Brain microvascular endothelial cell (primary cell): ENCODE measurements at places on chromosomes 2 and 18.
A peak's percentile ranks its signal among the peaks of the same experiment; 100 is the strongest.

- DNase-seq = peak; percentile 91
Observed at GRCh38 chr2:100742277-100743254, 77.4 kb upstream of the NPAS2 start.

- DNase-seq = peak; percentile 34
Observed at GRCh38 chr2:150806336-150806735, 318.9 kb upstream of the RND3 start.

GRCh38 chr2:80381666-80382065 is 77.1 kb upstream of the LRRTM1 start:
- DNase-seq = no peak

DNA sequence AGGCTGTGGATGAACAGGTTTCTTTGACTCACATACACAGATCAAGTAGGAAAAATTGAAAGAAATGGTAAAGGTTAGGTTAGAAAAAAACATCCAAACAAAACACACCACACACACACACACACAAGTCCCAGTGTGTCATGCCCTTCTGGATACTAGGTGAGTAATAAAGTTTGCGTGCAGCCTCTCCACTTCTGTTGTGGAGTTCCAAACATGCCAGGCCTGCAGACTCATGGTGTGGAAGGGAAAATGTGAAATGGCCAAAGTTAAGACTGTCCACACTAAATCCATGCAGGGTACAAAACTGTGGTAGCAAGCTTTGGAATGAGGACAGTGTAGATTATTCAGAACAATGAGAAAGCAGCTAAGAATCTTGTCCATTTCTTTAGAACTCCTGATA is 114.6 kb downstream of the IKZF2 start:
- peak; percentile 54 for DNase-seq

GRCh38 chr2:74502147-74502719 is 2.8 kb upstream of the LBX2 start:
- no peak for DNase-seq

GRCh38 chr2:23394700-23395099 is 9.7 kb downstream of the KLHL29 start:
- no peak for DNase-seq

GRCh38 chr2:236250909-236251579 is 13.2 kb downstream of the ASB18 start:
- DNase-seq = no peak

DNA sequence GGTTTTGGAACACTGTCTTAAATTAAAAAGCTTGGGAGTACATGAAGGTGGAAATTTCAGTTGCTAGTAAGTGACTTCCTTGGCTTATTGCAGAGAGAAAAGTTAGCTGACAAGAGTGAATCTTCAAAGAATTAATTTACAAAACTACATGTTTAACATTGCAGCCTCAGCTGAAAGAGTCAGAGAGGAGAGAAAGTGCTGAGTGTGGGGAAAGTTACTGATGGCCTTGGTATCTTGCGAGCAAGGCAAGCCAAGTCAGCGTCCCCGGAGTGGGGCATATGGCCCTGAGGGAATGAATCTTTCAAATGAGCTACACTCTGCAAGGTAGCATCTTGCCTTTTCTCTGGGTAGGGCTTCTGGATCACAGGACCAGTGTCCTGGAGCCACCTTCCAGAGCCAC is 131.3 kb downstream of the LPIN1 start:
- no peak for DNase-seq

DNA sequence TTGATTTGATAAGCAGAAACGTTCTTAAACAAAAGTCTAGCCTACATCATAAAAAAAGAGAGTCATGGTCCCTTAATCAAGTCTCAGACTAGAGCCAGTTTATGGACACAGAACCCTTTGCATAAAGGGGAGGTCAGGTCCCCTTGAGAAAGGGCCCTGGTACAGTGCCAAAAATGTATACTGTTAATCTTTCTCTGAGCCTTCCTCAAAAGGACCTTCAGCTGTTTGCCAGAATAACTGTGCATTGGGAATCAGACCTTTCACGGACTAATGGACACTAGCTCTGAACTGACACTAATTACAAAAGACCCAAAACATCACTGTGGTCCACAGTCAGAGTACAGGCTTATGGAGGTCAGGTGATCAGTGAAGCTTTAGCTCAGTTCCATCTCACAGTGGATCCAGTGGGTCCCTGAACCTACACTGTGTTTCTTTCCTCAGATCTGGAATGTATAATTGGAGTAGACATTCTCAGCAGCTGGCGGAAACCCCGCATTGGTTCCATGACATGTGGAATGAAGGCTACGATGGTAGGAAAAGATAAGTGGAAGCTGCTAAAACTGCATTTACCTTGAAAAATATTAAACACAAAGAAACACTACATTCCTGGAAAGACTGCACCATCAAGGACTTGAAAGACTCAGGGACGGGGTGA is 151.4 kb downstream of the TMEFF2 start:
- no peak for DNase-seq

DNA sequence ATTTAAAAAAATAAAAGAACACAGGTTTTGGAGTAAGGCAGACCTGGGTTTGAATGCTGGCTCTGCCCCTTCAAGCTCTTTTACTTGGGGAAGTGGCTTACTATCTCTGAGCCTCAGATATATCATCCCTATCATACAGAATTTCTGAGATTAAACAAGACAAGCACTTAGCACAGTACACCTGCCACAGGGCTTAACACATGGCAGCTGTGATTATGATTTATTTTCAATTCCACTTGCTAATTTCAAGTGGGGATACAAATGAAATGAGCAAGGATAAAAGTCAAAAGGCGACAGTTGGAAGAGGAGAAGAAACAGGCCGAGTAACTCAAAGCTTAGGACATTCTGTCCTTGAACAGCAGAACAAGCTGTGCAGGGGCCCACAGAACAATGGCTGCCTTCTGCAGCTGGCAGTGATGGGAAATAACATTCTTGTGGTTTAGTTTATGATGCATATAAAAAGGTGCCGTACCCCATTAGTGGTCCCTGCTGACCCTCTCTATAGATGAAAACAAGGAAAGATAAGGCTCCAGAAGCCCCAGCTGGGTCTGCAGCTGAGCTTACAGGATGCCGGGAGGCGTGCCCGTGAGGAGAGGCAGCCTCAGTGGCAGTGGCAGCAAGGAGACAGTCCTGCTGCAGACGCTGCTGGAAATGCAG is 45.3 kb downstream of the KIF3C start:
- no peak for DNase-seq

DNA sequence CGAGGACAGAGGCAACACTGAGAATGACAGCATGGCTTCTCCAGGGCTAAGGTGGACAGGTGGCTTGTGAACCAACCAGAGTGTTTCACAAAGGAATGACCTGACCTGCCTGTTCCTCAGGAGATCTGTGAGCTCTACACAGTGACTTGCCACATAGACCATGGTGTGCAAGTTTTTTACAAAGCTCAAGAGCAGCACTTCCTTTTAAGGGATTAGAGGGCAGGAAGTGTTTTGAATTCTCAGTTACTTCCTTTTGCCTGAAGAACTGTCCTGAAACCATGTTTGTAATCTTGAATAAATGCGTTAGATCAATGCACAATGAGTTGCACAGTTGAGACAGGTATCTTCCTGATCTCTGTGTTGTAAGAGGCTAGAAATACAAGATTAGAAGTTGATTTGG is 421.9 kb downstream of the THSD7B start:
- no peak for DNase-seq

GRCh38 chr2:178528647-178529046 is 48.4 kb downstream of the PLEKHA3 start:
- no peak for DNase-seq

- DNase-seq = peak; percentile 12
Observed at GRCh38 chr2:177667626-177668025, 275.1 kb downstream of the AGPS start.

DNA sequence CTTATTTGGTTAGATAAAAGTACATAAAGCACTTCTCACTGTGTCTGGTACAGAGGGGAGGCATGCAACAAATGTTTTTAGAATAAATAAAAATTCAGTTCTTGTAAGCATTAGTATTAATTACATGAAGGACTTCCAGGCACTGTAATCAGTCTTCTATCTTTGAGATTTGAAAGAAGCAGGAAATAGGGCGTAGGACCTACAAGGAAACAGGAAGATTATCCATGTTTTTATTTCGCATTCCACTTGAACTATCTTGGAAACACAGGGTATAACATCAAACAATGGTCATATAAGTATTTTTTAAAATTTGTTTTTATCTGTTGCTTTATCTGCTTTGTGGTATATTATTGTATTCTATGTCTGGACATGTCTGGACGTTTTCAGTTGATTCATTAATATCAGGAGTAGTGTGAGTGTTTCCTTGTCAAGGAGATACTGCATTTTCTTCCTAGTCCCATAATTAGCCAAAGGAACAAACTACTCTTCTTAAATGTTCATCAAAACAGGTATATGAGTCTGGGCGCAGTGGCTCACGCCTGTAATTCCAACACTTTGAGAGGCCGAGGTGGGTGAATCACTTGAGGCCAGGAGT is 32.5 kb downstream of the BMPR2 start:
- no peak for DNase-seq

GRCh38 chr2:25418944-25419677 is 77.4 kb upstream of the DNMT3A start:
- DNase-seq = peak; percentile 1

- no peak for DNase-seq
Observed at GRCh38 chr2:69061525-69061924, 48.5 kb downstream of the ANTXR1 start.

DNA sequence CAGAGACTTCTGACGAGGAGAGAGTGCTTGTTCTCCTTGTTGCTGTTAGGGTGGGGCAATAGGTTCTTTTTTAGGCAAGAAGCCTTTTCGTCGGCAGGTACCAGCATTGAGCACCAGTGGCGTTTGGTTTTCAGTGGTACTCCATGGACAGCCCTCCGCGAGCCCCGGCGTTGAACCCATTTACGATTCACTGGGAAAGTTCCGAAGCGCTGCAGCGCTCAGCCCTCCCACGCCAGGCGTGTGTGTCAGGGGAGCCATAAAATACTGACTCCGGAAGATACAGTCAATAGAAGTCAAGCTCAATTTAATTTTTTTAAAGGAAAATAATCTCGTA is 494 bp upstream of the ROCK1 start:
- no peak for DNase-seq

DNA sequence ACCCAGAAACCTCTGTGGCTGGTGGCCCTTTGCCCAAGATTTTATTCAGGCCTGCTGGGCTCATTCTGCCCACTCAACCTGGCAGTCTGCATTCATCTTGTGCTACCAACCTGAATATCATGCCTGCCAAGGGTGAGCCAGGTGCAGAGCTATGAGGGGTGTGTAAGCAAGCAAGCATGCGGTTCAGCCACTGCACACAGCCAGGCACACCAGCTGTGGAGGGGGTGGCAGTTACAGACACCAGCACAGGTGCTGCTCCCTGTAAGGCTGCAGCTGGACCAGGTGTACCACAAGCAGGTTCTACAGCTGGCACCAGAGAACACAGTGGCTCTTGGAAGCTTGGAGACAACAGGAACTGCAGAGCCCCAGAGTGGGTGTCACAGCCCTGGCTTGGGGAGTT is 633.2 kb downstream of the FBXO15 start:
- DNase-seq = no peak

- DNase-seq = no peak
Observed at GRCh38 chr2:207478572-207478971, 51.2 kb upstream of the CREB1 start.

- DNase-seq = no peak
Observed at GRCh38 chr18:30927042-30927441, 115.5 kb downstream of the DSC3 start.

GRCh38 chr18:8088626-8089025 is 520.6 kb upstream of the RAB12 start:
- no peak for DNase-seq

- peak; percentile 76 for DNase-seq
Observed at GRCh38 chr2:195659982-195660890, 3.2 kb downstream of the SLC39A10 start.

DNA sequence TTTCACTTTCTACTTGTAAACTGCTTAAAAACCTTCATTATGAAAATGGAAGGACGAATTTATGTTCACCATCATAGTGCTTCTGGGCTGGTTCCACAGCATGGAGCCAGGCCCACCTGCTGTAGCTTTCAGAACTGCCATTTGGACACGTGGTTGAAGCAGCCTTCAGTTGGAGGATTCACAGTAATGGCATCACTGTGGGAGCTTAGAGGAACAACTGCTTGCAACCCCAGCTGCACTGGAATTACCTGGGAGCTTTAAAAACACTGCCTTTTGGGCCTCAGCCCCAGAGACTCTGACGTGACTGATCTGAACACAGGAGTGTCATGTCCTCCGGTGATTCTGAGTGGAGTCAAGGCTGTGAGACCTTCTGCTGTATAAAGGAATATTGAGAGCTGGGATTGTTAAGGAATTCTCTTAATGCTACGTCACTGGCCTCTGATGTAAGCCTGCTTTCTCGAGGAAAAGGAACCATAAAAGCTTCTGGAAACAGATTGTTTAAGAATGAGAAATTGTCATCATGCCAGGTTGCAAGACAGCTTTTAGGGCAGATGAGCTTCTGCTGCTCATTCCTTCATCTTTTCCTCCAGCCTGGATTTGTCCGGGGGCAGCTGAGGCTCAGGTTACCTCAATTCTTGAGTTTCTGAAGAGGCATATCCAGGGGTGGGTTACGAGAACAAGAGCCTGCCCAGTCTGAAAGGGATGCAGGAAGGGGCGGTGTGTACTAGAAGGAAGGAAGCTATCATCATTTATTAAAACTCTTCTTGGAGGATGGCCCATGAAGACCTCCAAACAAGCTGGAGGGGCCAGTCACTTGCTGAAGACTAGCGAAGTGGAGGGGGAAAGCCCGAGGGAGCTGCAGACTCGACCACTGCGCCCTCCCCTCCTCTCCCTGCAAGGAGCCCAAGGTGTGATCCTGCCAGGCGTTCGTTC is 1.3 kb upstream of the IL1R1 start:
- no peak for DNase-seq

- no peak for DNase-seq
Observed at GRCh38 chr2:98295275-98295674, 51.0 kb upstream of the CNGA3 start.

DNA sequence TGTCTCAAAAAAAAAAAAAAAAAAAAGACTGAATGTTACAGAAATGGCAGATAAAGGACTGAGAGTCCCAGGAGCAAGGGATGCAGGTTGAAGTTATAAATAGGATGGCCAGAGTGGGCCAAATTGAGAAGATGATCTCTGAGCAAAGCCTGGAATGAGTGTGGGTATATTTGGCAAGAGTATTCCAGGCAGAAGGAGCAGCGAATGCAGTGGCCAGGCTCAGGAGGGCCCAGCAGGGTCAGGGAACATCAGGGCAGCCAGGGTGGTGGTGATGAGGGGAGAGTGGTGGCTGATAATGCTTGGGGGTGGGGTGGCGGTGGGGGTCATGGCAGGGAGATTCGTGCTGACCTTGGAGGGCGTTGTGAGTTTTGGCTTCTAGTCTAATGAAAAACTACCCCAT is 141.3 kb upstream of the AGAP1 start:
- DNase-seq = no peak

GRCh38 chr2:144183727-144184126 is 336.2 kb downstream of the ZEB2 start:
- DNase-seq = no peak

GRCh38 chr2:67516899-67517530 is 119.9 kb downstream of the ETAA1 start:
- peak; percentile 85 for DNase-seq

GRCh38 chr2:182187130-182187529 is 201.5 kb downstream of the PPP1R1C start:
- DNase-seq = no peak
